ENCODE measurements at places on chromosomes 7 and 10.

DNA sequence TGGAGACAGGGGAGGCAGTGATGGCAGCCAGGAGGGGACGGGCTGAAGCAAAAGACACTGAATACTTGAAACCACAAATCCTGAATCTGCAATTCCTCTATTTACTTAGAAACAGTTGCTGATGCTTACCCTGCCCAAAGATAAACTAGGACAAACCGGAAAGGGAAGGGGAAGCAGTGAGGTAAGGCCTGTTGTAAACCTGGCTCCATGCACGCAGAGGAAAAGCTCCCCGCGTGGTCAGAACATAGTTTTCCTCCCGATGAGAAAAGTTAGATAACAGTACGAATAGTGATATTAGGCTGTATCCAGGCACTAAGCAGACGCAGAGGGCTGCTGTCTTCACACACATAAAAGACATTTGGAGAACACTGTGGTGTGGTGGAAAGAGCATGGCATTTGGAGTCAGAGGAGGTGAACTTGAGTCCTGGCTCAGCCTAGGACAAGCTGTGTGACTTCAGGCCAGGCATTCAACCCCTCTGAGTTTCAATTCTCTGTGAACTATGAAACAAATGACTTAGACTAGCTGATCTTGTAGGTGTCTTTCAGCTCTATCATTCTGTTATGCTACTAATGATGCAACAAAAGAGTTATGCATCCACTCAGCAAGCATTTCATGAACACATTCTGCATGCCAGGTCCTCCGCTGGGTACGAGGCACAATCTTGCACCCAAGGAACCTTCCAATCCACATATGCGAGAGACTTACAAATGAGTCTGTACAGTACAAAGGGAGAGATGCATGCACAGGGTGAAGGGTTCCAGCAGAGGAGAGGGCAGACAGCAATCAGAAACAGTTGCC lies 80.9 kb downstream of the SORBS1 start:
- DNase-seq: no peak

- no peak for DNase-seq
Measured at GRCh38 chr7:98077762-98078161, 28.9 kb upstream of the LMTK2 start.

DNA sequence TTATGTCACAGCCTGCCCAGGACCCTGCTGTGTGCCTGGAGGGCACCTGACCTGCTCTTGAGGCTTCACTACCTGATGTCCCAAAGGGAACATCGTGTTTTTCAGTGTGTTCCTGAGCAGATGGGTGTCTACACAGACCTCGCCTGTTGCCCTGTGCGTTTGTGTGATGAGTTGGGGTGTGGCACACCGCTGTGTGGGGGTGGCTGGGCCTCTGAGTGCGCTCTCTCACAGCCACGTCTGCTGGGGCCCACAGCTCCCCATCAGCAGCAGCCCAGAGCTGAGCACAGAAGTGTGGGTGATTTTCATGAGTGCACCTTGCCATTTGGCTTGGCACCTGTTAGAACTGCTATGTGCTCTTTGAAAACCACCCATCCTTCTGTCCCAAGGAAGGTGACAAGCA lies 121.5 kb downstream of the NKX6-2 start:
- DNase-seq: no peak

DNA sequence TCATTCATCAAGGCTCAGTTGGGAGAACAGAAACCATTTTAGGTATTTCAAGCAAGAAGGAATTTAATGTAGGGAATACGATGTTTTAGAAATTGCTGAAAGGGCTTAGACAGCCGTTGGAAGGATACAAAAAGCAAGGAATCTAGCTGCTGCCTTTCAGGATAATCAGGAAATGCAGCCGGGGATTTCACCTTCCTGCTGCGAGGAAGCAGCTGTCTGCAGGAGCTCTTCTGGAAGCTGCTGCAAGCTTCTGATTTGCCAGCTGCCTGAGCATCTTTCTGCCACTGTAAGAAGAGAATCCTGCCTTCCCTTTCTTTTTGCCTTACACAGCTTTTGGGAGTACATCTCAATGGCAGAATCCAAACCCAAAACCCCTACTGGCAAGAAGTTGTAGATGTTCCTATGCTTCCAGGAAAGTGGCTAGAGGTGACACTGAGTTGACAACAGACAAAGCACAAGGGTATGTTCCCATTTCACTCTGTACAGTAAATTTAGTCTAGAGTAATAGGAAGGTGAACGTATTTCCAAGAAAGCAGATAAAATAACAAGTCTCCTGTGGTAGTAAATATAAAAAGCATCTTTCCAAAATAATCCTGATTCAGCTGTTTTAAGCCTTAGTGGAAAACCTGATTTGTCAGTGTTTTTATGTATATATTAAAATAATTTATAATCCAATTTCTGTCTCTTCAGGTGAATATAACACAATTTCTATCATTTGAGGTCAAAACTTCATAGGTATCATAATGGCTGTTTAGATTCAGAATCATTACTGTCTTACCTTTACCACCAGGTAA lies 148.4 kb upstream of the LRGUK start:
- no peak for DNase-seq

DNA sequence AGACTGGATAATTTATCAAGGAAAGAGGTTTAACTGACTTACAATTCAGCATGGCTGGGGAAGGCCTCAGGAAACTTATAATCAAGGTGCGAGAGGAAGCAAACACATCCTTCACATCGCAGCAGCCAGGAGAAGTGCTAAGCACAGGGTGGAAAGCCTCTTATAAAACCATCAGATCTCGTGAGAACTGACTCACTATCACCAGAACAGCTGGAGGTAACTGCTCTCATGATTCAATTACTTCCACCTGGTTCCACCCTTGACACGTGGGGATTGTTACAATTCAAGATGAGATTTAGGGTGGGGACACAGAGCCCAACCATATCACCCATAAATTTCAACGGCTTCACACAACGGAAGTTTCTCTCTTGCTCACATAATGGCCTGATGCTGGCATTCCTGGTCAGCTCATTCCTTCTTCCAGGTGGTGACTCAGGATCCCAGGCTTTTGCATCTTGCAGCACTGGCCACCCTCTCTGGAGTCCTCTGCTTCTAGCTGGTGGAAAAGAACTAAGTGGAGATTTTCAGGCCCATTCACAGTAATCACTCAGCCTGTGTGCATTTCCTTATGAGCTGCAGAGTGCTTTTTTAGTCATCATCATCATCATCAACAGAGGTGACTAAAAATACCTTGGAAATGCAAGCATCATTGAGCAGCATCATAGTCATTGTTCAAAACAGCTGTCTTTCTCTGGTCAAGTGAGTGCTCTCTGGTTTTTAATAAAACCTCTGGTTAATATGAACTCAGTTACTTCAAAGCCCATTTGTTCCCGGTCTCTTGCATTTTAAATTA lies 308.1 kb downstream of the SFMBT2 start:
- DNase-seq: no peak

- no peak for DNase-seq
Measured at GRCh38 chr10:70221030-70221429, 12.2 kb downstream of the PPA1 start.

DNA sequence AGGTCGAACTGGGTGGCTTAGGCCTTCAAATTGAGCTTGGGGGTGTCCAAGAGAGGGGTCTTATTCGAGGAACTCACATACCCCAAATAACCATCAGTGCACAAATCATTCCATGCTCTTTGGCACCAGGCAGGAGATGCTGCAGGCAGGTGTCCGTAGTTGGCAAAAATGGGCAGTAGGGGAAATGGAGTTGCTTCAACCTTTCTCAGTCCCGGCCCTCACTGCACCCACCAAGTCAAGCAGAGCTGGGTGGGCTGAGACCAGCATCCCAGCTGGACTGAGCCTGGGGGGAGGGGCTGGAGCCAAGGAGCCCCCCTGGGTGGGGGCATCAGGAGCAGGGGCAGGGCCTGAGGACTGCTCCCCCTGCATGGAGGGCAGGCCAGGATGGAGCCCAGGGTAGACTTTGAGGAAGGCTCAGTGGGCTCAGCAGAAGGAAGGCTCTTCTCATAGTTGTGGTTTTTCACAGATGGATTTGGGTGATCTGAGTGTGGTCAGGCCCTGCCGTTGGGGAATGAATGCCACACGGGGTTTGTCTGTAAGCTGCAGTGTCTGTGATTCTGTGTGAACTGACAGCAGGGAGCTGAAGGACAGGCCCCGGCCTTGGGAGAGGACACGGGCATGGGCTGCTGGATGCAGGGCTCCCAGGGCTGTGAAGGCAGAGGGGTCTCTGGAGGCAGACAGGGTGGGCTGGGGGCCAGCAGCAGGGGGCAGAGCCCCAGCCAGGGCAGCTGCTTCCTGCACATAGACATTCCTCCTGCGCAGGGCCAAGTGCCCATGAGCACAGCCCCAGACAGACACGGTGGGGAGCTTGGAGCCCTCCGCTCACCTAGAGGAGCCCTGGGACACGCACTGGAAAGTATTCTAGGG lies 144.5 kb downstream of the ADCY1 start:
- no peak for DNase-seq

DNA sequence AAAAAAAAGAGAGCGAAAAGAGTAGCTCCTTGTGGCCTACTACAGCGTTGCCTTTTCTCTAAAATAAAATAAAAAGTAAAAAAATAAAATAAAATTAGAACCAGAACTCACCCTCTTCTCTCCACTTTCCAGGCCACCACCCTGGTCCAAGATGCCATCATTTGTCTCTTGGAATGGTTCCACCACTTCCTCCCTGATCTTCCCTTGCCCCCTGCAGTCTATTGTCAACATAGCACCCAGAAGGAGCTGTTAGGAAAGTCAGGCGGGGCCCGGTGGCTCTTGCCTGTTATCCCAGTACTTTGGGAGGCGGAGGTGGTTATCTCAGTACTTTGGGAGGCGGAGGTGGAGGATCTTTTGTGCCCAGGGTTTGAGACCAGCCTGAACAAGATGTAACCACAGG lies 7.6 kb upstream of the GRID2IP start:
- DNase-seq: no peak

DNA sequence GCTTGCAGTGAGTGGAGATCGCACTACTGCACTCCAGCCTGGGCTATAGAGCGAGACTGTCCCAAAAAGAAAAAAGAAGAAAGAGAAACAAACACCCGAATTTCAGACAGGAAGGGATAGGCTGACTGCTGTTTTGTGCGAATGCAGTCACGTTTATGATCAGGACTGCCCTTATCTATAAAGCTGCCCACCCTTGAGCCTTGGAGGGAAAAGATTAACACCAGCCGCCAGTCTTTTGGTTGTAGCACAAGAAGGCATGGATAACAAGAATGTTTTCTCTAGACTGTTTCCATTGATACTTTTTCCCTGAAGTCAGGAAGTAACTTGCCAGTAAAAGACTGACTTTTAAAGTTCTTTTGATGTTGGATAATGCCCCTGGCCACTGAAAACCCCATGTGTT lies 314.0 kb downstream of the BICC1 start:
- no peak for DNase-seq

- no peak for DNase-seq
Measured at GRCh38 chr7:92615861-92616260, 25.7 kb upstream of the FAM133B start.

- no peak for DNase-seq
Measured at GRCh38 chr10:103829278-103829677, 26.1 kb downstream of the SH3PXD2A start.

DNA sequence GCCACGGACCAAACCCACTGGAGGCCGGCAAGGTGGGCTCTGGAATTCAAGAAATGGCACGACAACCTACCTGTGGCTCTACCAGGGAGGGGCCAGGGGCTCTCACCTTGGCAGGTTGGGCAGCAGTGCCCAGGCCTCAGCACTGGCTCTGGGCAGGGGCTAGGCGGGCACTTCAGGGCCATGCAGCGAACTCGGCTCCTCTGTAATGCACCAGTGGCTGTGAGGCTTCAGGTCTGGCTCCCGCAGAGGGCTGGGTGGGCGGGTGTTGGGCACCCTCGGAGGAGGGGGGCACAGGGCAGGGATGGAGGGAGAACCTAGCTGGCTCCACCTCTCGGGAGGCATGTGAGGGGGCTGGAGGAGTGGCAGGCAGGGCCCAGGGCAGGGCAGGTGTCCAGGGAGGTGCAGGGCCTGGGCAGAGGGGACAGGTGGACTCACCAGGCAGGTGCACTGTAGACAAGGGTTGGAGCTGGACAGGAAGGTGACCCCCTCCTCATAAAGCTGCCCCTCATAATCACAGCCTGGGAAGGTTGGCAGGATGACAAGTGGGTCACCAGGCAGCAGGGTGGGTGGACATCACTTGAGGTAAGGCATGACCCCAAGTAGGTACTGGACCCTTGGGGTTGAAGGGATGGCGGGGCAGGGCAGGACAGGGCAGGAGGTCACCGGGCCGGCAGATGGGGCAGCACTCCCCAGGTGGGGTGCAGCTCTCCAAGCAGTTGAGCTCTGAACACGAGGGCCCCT lies 6.7 kb downstream of the KCP start:
- no peak for DNase-seq

DNA sequence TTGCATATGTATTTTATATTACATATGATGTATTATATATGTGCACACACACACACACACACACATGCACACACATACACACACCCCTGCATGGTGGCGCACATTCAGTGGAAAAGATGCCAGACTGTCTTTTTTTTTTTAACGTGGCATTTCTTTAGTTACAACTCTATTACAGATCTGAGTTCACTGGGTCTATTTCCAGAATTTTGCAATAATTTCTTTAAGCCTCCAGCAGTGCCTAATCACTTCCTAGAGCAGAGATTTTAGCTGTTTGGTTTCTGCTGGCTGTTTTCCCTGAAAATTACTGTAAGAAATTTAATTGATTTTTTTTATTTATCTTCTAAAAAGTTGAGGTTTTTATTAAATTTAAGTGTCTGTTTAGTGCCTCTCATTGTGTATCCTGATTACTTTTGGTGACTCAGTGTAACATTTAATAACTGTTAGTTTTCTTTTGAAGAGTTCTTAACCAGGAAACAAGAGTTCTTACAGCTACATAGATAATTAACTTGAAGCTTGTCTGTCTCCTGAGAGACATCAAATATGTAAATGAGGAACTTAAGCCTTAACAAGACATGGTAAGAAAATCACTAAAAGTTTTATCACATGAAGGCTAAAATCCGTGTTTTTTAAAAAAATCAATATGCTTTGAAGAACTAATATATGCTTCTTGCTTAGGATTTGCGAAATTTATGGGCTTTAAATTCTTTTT lies 232.0 kb downstream of the MDFIC start:
- no peak for DNase-seq

DNA sequence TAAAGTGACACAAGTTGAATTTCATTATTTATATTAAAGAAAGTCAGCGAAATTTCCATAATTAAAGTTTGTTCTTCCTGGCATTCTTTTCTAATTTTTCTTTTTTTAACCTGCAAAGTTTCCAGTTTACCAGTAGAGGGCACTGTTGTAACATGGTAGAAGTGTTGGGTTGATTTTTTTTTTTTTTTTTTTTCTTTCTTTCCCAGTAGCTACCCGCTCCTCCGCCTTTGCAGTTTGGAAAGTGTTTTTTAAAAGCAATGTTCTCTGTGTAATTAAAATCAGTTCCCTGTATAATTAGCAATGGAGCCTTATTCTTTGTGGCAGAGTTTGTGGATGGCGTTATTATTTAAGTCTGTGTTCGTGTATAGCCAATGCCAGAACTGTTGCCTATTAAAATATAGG lies 53.7 kb downstream of the TAF3 start:
- DNase-seq: no peak

GRCh38 chr10:114642729-114643128 lies 15.3 kb downstream of the ABLIM1 start:
- DNase-seq: no peak

DNA sequence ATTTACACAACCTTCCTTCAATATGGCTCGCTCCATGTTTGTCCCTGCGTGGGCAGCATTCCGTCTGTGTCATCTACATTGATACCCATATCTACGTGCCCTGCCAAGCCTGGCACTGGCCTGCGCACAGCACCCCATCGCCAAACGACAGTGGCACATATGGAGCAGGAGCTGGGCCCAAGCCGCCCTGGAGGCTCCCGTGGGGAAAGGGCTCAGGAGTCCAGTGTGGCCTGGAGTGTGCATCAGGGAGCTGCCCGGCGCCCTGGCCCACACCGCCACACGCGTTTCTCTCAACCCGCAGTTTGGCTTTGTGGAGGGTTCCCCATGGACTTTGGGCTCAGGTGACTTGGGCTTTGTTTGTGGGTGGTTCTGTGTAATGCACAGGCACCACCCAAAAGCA lies 273.2 kb downstream of the PTPRN2 start:
- DNase-seq: no peak

Data from activated T-cell treated with anti-CD3 and anti-CD28 coated beads for 1 hour (primary cell).